ENCODE measurements at places on chromosomes 11 and 22.

DNA sequence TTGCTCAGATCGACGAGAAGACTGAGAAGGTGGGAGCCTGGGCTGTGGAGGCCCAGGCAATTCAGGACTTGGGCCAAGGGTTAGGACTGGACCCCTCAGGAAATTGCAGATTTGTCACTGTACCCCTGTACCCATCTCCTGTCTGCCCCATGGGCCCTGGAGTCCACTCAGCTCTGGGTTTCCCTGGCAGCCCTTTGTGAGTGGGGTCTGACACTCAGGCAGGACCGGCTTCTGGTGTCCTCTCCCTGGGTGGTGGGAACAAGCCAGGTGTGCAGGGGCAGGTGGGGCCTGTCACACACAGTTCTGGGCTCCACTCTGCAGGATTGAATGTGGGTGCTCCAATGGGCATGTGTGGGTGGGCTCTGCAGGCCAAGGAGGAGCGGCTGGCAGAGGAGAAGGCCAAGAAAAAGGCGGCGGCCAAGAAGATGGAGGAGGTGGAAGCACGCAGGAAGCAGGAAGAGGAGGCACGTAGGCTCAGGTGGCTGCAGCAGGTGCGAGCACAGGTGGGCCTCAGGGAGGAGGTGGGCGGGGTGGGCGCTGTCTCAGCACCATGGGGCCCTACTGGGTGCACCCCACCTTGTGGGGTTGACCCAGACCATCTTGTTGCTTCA, 21.6 kb downstream of the INCENP start:
- no peak for DNase-seq

DNA sequence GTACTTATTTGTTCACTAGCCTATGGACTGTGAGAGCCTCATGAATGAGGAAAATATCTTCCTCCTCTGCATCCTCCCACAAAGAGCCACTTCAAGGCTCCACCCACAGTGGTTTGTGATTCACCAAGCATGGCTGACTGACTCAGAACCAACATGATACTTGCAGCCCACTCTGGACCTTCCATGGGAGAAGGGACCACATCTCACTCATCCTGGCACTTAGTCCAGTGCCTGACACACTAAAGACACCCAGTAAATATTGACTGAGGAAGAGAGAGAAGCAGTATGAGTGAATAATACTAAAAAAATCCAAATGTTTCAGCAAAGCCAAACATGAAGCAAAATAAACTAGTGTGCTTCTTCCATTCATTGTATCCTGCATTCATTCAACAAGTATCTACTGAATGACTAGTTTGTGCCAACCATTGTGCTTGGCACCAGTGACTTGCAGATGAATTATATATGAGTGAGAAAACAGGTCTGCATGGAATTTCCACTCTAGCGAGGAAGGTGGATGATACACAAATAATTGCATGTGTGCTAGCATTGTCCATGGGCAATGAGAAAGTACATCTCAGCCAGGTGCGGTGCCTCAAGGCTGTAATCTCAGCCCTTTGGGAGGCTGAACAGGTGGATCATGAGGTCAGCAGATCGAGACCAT, 54.9 kb upstream of the BLID start:
- DNase-seq = no peak

- no peak for DNase-seq
Measured at GRCh38 chr11:1228101-1228821, 5.4 kb downstream of the MUC5B start.

- no peak for DNase-seq
Measured at GRCh38 chr22:42073621-42074041, 417 bp upstream of the PHETA2 start.

DNA sequence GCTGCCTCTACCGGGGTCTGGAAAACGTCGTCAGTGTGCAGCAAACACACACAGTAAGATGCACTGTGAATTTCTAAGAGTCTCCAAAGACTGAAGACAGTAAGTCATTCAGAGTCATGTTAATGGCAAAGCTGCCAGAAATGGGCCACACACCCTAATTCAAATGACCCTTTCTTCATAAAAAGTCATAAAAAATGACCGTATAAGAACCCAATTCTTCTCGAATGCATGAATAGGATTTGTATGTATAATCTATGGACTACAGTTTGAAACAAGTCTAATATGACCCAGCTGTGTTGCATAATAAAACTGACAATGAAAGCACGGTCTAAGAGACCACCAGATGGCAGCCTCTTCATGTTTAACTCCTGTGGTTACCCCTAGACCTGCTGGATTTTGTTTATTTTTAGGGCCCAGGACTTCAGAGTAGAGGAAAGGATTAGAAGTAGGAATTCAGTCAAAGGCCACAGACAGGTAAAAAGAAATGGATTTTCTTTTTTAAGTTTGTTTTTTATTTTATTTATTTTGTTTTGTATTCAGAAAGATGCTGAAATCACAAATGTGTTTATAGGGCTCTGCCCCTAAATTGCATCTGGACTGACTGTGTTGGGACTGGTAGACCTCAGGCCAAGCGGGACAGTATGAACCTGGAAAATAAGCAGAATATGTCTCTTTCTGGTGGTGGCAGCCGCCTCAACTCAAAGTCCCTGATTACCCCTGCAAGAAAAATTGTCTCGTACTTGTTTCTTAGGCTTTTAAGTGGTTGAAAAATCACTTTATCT, 32.1 kb upstream of the SLC5A12 start:
- DNase-seq = peak; percentile 26

GRCh38 chr11:46161201-46161600, 39.9 kb upstream of the PHF21A start:
- DNase-seq = no peak

DNA sequence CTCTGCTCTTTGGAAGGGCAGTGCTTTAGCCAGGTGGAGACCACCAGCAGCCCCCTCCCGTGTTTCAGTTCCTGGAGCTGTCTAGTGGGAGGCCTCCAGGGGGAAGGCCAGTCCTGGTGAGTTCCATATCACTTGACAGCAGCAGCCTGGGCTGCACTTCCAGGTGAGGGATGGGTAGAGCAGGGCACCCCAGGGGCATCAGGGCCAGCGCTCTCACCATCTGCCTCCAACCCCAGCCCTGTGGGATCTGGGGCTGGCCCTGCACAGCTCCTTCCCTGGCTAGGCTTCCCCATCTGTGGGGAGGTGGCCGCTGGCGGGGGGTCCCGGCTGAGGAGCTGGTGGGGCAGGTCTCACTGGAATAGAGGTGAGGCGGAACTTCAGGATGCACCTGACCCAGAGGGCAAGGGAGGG, 60.5 kb downstream of the MORC2 start:
- DNase-seq = no peak

DNA sequence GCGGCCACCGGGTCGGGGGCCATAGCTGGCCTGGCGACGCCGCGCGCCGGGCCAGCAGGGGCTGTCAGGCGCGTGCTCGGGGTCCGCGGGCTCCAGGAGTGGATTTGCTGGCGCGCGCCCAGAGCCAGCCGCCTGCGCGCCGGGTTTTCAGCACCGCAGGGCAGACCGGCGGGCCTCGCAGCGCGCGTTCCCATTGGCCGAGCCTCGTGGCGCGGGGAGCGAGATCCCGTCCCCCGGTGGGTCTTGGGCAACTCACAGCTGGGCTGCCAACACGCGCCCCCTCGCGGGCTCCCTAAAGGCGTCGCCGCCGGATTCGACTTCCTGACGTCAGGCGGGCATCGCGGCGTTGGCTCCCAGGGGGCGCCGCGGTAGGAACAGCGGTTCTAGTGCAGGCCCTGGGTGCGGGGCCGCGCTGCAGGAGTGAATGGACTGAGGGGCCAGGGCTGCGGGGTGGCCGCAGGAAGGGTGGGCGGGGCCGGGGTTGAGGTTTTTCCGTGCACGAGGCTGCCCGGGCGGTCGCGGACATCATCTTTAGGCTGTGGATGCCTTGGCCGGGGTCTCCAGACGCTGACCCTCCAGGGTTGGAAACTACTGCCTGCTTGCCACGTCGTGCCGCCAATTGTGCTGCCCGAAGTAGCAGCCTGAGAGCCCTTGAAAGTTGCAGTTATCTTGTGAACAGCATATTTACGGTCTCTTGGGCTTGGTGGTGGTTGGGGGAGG, at the start of gene FADS1:
TSS of gene FADS1 (minus strand) at position 268 of the 720 bp plus-strand sequence. CDS start at position 194, 74 bp downstream.
- peak; percentile 99 for DNase-seq

GRCh38 chr11:133082453-133082781, 449.9 kb downstream of the OPCML start:
- DNase-seq = peak; percentile 14

GRCh38 chr22:23180893-23181720, 798 bp downstream of the BCR start:
- DNase-seq = no peak

GRCh38 chr11:86696004-86696403, 23.6 kb upstream of the ME3 start:
- DNase-seq = no peak

DNA sequence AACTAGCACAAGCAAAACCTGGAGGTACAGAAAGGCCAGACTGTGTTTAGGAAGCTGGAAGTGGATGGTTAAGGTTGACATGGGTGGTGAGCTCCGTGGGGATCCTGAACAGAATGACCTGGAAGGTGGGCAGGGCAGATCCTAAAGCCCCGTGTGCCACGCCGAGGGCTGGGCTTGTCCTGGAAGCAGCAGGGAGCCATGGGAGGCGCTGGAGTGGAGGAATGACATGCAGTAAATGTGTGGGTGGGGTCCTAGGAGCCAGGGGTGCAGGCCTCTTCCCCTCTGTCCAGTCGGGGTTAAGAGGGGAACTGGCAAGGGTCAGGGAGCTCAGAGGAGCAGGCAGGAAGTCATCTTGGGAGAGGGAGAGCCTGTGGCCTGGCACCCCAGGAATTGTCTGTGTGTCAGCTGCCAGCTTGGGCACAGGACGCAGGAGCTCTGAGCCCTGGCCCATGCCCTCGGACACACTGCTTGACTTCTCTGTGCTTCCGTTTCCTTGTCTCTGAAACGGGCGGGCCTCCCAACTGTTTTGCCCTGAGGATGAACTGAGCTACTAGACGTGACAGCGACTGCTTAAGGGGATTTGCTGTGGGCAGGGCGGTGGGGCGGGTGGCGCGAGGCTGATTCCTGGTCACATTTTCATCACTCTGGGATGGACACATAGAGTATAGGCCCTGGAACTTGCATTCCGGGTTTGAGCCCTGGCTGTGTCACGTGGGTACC, 75.7 kb downstream of the MPPED1 start:
- DNase-seq = no peak

GRCh38 chr11:25890626-25891260, 441.2 kb upstream of the ANO3 start:
- DNase-seq = no peak

DNA sequence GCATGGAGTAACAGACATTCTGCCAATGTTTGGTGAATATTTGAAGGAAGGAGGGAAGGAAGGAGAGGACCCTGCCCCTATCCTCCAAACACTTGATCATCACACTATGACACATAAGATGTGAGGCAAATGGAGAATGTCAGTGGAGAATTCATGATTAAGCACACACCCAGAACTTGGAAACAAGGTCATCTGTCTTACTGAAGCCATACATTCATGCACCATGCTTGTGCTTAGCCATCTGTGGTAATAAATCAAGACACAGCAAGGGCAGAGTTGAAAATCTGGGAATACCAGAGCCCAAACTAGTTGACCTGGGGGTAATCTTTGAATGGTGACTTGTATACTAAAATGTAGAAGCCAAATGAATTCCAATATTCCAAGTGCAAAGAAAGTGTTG, 7.9 kb upstream of the TIMP3 start:
- DNase-seq = no peak

DNA sequence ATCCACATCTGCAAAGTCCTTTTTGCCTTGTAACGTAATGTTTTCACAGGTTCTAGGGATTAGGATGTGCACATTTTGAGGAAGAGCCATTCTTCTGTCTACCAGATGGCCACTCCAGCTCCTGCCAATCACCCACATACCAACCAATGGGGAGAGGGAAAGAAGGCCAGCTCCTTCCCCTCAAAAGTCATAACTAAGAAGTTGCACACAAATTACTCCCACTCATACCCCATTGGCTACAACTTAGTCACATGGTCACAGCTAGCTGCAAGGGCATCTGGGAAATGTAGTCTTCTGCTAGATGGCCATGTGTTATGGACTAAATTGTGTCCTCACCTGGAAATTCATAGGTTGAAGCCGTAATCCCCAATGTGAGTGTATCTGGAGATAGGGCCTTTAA, 15.4 kb upstream of the MYOD1 start:
- no peak for DNase-seq

DNA sequence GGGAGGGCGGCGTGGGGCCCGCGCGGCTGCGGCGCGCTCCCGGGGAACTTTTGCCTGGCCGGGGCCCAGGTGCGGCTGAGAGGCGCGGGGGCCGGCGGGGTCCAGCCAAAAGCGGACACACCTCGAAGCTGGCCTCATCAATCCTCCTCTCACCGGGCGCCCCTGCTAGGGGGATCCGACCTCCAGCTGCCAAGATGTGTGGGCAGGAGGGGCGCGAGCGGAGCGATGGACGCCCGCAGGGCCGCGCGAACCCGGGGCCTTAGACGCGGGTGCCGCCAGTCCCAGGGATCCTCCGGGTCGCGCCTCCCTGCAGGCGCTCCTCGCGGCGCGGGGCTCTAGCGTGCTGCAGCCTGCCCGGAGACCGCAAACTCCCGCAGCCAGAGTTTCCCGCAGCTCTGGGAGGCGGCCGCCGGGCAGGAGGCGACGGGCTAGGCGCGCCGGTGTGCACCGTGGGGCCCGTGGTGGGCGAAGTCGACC, 785 bp downstream of the IGSF9B start:
- DNase-seq = no peak

DNA sequence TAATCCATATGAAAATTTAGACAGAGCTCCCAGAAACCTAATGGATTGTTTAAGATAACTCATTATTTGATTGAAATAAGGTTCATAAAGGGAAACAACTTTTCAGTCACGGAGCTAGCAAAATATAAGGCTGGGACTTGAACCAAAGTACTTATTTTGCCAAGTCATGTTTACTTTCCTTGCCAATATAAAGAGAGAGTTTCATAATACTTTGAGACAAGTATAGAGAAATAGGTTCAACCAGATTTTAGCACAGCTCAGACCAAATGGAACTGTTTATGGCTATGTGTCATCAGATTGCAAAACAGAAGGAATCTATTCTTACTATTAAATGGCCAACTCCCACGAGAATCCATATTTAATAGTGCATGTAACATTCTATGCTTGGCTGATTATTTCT, 1517.5 kb upstream of the TENM4 start:
- no peak for DNase-seq

DNA sequence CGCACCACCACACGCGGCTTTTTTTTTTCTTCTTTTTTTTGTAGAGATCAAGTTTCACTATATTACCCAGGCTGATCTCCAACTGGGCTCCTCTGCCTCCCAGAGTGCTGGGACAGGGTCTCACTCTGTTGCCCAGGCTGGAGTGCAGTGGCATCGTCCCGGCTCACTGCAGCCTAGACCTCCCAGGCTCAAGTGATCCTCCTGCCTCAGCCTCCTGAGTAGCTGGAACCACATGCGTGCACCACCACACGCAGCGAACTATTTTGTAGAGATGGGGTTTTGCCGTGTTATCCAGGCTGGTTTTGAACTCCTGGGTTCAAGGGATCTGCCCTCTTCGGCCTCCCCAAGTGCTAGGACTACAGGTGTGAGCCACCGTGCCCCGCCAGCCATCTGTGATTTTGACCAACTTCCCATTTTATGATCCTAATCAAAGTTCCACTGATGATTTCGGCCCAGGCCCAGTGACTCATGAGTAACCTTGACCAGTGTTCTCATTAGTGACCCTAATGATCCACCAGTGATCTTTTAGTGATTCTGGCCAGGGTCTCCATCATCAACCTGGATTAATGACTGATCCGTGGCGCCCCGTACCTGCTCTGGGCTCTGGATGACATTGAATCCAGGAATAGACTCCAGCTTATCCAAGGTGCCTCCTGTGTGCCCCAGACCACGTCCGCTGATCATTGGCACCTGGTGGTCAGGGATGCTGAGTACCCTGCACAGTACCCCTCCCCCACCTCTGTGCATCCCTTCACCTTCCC, 1.7 kb downstream of the TYMP start:
- DNase-seq = no peak

- DNase-seq = no peak
Measured at GRCh38 chr22:23579870-23580575, at the start of gene IGLL1. TSS of gene IGLL1 (minus strand) at chr22:23580290. CDS start at chr22:23580190, 100 bp downstream.
